ENCODE measurements at places on chromosomes 4 and X. TPM values are rescaled to one million over a fixed set of nuclear protein-coding genes. Genes with fewer than 3 reads are reported as not detected.

Gene PABPC4L
- 0.90 TPM for total RNA-seq

Gene SSX3
- total RNA-seq: not detected

DNA sequence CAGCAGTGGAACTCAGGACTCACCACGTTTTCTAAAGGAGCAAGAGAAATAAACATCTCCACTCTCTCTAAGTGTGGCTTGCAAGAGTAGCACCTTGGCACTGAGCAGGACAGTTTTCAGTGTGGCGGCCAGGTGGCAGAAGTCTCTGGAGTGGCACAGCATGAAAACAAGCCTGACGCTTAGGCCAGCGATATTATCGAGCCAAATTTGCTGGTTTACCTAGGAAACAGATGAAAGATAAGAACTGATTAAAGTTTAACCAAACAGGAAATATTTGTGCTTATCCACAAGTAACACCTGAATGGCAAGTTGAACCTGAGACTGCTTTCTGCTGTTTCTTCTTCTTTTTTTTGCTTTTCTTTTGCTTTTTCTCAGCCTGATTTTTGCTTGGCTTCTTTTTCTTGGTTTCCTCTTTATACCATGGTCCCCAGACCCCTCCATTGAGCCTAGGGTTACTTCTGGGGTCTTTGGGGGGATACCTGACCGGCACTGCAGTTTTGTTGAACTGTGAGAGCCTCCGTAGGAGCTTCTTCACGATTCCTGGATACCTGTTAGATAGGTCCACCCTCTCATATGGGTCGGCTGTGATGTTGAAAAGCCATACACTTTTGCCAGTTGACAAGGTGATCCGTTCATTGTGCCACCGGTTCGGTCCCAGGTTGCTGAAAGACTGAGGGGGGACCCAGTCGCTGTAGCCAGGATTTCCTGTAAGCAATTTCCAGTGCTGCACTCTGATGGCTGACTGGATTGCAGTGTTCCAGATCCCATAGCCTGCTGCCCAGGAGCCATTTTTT, 77.3 kb downstream of the ARSJ start:
- no peak for DNase-seq

GRCh38 chr4:26950446-26950845, 89.8 kb downstream of the STIM2 start:
- no peak for DNase-seq

Gene RXFP1
- total RNA-seq: 0.32 TPM
